ENCODE measurements at places on chromosomes 11 and 22.

GRCh38 chr11:81377418-81377817 lies 1356.2 kb downstream of the FAM181B start:
- no peak for DNase-seq

DNA sequence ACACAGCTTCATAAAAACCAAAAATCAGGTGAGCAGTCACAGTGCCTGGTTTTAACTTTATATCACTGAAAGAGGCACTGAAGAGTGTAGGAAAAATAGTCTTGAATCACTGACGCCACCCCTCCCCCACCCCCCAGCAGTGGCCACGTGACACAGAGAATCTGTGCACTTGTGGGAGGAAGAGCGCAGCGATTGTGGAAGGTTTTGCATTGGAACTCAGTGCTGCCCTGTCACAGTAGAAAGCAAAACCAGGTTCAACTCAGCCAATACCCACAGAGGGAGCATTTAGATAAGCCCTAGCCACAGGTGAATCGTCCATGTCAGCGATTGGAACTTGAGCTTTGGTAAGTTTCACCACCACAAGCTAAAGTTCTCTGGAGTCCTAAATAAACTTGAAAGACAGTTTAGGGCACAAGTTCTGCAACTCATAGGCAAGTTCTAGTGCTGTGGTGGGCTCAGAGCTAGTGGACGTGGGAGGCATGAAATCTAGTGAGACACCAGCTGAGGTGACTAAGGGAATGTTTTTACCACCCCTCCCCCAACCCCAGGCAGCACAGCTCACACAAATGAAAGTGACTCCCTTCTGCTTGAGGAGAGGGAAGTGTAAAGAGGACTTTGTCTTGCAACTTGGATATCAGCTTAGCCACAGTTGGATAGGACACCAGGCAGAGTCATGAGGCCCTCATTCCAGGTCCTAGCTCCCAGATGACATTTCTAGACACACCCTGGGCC lies 13.3 kb downstream of the OR52B2 start:
- DNase-seq, result no peak

DNA sequence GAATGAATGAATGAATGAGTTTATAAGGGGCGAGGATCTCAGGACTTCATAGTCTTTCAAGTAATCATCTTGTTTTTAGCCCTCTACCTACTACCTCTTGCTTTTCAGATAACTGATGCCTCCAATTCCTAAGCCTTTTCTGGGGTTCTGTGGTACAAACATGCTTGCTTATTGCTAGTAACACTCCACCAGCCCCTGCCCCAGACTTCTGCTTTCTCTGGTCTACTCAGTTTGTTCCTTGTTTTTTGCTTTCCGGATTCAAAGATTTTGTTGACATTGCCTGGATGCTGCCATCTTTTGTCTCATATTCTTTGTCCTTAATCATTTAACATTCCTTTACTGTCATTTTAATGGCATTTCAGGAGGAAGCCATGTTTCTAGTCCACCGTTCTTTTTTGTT lies 8.9 kb upstream of the TMEM9B start:
- no peak for DNase-seq

- DNase-seq, result no peak
These were observed at the start of gene FCHSD2 for GRCh38 chr11:73142128-73142377. Gene FCHSD2 (minus strand): TSS chr11:73142318. CDS start chr11:73141877, 441 bp downstream.

- DNase-seq, result no peak
These were observed 105.9 kb upstream of the ARHGAP20 start for GRCh38 chr11:110818032-110818687.

DNA sequence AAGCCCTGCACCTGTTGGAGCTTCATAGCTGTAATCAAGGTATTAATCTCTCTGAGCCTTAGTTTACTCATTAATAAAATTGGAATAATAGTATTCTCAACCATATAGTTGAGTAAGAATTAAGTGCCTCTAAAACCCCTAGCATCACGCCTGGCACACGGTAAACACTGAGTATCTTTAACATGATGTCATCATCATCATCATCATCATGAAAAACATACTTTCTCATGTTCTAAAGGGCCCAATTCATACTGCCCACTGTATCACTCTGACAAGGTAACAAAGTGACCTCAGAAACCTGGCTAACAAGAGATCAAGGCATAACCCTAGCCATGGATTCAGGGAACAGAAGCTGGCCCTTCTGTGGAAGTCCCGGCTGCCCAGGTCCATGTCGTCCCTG lies 58.4 kb downstream of the KIRREL3 start:
- no peak for DNase-seq

GRCh38 chr22:29654420-29654819 lies 51.0 kb downstream of the NF2 start:
- DNase-seq, result no peak

DNA sequence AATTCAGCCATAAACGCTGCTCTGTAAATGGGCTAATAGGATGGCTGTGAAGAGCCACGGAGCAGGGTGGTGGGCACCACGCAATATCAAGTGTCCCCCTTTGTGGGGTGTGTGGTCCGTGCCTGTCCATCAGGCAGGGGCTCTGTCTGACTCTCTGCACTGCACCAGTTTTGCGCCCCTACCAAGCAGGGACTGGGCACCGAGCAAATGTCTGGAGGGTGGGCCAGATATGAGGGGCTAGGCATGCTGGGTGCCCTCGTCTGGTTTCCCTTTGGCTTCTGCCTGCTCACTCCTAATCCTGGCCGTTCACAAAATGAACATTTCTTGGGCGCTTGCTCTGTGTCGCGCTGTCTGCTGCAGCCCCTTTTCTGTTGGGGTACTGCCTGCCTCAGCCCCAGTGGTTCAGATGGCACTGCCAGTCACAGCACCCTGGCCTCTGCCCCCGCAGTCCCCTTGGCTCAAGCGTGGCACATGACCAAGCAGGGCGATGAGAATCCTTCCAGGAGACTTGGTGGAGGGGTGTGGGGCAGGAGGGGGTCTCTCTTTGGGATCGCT lies 37.1 kb upstream of the CELSR1 start:
- DNase-seq, result no peak

DNA sequence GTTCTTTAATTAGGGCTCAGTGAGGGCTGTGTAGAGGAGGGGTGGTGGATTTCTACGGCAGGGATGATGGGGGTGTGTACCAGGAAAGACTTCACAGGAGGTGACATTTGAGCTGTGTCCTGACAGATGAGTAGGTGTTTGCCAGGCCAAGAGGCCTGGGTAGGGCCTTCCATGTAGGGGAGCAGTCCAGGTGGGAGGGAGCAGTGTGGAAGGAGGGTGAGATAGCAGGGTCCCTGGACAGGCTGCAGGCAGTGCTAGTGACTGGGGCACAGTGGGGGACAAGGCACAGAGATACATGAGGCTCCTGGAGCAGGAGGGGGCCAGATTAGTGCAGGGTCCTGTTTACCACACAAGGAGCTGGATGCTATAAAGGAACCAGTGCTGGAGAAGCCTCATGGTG lies 147.9 kb upstream of the CADM1 start:
- DNase-seq, result no peak

- no peak for DNase-seq
These were observed 17.3 kb upstream of the OR52A1 start for GRCh38 chr11:5171856-5172255.

DNA sequence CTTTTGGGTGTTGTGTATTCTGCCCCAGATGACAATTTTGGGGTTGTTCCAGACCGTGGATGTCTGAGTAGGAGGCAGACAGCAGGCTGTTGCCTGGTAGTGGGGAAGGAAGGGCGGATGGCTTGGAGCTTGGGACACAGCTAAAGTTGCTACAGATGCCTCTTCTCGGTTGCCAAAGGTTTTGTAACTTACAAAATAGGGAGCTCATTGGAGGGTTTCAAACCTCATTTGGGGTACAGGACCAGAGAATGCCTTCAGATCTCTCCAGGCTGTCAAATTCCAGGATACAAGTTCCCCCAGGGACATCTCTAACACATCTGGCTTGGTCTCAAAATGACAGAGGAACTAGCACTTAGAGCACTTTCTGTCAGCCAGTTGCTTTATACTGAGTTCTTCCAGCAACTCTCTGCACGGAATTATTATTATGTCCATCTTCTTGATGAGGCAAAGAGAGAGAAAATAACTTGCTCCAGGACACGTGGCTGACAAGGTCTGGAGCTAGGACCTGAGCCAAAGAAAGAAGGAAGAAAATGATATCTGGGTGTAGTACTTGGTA lies 56.0 kb downstream of the SLC1A2 start:
- no peak for DNase-seq

- no peak for DNase-seq
These were observed 804.0 kb downstream of the TBC1D22A start for GRCh38 chr22:47566491-47566890.

GRCh38 chr11:32080361-32080980 lies 10.4 kb upstream of the RCN1 start:
- DNase-seq, result no peak

- DNase-seq, result no peak
These were observed 638 bp upstream of the TENM4 start for GRCh38 chr11:79441461-79441875.

- no peak for DNase-seq
These were observed 43.5 kb upstream of the TP53I11 start for GRCh38 chr11:44993971-44994704.

DNA sequence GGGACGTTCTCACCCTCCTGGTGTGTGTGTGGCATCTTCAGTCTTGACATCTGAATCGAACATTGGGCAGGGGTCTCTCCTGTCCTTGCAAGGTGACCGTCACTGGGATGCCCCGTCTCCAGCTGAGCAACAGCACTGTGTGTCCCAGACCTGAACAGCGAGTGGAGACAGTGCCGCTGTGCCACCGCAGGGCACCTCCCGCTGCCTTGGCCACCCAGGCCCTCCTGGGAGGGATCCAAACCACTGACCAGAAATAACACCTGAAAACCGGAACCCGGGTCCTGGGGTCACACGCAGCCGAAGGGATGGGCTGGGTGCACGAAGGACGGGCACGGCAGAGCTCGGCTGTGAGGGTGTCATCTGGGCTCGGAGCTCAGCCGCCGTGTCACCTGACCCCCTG lies 102.2 kb downstream of the BRD1 start:
- no peak for DNase-seq

Data from stimulated activated CD8-positive, alpha-beta memory T cell treated with anti-CD3 and anti-CD28 coated beads, Interleukin-7, amount 100 ng/mL, for 1 hour (primary cell).